HEK293T (cell line): ENCODE measurements at places on chromosomes 1 and 21.
A peak's percentile ranks its signal among the peaks of the same experiment; 100 is the strongest.

- no peak for DNase-seq
Observed at GRCh38 chr21:41120997-41121396, 47.0 kb upstream of the BACE2 start.

DNA sequence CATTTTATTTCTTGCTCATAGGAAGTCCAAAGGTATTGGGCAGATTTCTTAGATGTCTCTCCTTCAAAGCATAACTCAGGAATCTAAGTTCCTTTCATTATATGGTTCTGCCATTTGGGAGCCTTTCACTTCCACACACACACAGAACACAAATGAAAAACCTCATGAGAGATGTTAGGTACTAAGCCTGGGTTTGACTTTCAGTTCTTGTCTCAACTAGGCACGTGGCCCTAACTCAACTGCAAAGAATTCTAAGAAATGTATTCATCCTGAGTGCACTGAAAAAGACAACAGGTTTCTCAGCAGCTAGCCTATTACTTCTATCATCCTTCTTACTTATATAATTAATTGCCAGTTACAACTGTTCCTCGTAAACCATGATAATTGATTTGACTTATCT lies 190.0 kb upstream of the SAMSN1 start:
- no peak for DNase-seq

DNA sequence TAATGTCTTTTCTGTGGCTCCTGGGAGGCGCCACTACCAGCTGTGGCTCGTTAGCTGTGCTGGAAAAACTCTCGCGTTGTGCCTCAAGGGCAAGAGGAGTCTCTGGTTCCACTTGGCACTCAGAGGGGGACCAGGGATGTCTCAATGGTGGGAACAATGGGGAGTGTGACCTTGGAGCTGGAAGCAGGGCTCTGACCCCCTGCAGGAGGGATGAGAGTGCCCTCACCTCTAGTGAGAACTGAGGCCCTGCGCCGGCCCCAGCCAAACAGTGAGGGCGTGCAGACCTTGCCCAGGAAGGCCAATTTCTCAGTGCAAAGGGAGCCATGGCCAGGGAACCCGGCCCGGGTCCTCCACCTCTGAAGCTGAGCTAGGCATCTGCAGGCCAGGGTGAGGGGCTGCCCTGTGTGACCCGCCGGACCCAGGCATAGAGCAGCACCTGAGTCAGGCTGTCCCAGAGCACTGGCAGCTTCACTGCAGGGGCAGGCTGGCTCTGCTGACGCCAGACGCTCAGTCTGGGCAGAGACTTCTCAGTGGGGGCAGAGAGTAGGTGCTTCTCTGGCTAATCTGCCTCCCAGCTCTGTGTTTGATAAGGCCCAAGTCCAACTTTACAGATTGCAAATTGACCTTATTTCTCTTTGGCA lies 1.8 kb downstream of the RD3 start:
- DNase-seq = no peak

- DNase-seq = no peak
Observed at GRCh38 chr1:153354515-153355193, 3.0 kb upstream of the S100A9 start.

DNA sequence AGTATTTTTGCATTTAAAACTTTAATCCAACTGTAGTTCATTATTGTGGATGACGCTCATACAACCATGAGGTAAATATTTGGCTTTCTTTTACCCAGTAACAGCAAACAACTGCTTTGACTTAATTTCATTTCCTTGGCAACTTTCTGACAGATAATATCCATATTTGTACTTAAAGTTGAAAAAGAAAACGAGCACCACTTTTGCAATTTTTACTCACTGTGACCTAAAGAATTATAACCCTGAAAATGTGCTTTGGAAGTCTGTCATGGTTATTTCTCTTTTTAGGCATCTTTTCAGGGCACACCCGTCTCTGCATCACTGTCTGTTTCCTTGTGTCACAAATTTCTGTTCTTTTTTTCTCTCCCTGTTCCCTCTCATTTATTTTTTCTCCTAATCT lies 918 bp upstream of the CD2 start:
- DNase-seq = no peak

- DNase-seq = no peak
Observed at GRCh38 chr21:42245331-42246193, 26.6 kb downstream of the ABCG1 start.

DNA sequence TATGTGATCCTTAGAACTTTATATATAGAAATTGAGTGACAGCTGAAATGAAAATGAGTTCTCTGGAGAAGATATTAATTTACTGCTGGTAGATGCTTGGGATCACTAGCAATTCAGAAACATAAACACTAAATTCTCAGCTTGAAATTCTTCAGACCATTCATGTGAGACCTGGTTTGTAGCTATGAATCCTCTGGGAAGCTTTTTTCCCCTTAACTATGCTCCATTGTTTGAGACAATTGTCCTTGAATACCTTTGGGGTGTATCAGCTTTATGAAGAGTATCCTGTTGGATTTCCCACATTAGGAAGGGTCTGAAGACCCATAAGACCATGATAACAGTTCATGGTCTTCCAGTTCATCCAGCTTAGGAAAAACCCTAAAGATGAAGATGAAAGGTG lies 4.6 kb upstream of the DENND1B start:
- DNase-seq = no peak

DNA sequence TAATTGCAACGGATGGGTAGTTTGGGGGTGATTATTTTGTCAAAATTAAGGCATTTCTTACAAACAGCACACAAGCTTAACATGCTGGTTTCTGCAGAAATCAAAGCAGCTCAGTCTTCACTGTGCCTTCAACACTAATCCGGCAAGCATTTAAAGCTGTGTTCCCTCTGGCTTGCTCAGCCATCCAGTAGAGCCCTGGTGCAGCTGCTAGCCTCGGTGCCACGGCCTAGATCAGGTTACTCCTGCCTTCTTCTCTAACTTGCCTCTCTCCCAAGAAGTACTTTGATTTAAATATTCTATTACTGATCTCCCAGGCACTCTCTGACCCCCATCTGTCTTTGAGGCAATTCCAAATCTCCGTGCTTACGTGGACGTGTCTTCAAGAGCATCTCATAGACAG lies 85.6 kb downstream of the GREM2 start:
- DNase-seq = peak; percentile 47

DNA sequence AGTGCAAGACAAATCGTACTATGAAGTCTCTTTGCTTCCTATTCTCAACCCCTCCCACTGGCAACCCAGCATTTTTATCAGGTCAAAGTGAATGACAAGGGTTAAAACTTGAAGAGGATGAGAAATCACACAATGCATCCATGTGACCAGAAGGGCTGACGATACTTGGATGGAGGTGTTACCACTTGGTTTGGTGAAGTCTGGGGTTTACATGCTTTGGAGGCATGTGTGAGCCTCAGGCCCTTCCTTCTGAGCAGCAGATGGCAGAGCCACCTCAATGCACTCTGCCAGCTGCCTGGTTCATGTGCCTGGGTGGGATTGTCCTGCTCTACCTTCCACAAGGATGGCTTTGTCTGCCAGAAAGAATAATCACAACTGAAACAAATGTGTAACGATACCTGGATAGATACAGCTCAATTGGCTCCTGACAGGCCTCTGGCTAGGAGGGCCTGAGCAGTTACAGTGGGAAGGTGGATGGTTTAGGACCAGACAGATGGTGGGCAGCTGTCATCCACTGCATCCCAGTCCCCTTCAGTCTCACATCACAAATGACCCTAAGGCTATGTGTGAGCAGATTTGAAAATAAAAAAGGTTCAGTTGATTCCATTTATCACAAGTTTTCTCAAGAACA lies 51.5 kb upstream of the CNIH3 start:
- DNase-seq = no peak

- no peak for DNase-seq
Observed at GRCh38 chr1:115412733-115413132, 74.7 kb upstream of the NGF start.

DNA sequence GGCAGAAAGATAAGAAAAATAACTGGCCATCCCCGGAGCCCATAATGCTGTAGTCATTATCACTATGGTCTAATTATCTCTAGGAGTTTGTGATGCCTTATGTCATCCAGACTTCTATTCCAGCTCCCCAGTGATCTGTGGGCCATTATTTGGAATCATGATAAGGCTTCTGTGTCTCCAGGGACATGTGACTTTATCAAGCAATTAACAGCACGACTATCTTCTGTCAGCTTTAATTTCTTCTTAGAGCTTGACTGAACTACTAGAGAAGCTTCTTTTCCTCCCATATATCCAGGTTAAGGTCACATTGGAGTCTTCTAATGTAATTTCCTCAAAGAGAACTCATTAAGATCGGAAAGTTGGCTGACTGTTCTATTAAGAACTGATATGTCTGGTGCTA lies 100.4 kb downstream of the LHX8 start:
- DNase-seq = no peak

DNA sequence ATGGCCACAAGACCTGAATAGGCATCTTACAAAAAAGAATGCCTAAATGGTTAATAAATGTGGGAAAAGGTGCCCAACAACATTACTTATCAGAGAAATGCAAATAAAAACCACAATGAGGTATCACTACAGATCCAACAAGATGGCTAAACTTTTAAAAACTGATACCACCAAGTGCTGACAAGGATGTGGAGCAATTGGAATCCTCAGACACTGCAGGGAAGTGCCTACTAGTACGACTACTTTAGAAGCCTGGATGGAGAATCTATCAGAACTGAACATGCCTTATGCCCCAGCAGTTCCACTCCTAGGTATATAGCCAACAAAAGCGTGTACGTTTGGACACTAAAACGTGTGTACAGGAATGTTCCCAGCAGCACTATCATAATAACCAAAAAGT lies 19.9 kb downstream of the TNFRSF8 start:
- no peak for DNase-seq

- no peak for DNase-seq
Observed at GRCh38 chr1:20115916-20116315, 3.4 kb downstream of the PLA2G2D start.

DNA sequence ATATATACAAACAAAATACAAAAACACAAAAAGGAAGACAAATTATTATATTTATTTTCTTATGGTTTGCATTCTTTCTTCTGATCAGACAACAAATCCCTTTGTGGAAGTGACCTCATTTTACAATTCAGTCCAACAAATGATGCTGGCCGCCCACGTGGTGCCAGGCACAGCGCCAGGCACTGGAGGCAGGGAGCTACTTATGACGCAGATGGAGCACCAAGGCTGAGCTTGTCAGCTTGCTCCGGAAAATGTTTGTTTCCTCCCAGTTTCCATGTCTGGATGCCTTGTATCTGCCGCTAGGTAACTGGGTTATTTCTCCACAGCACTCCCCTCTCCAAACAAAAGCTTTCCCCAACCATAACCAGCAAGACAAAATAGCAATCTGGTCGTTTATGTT lies 30.7 kb upstream of the CD34 start:
- DNase-seq = no peak

DNA sequence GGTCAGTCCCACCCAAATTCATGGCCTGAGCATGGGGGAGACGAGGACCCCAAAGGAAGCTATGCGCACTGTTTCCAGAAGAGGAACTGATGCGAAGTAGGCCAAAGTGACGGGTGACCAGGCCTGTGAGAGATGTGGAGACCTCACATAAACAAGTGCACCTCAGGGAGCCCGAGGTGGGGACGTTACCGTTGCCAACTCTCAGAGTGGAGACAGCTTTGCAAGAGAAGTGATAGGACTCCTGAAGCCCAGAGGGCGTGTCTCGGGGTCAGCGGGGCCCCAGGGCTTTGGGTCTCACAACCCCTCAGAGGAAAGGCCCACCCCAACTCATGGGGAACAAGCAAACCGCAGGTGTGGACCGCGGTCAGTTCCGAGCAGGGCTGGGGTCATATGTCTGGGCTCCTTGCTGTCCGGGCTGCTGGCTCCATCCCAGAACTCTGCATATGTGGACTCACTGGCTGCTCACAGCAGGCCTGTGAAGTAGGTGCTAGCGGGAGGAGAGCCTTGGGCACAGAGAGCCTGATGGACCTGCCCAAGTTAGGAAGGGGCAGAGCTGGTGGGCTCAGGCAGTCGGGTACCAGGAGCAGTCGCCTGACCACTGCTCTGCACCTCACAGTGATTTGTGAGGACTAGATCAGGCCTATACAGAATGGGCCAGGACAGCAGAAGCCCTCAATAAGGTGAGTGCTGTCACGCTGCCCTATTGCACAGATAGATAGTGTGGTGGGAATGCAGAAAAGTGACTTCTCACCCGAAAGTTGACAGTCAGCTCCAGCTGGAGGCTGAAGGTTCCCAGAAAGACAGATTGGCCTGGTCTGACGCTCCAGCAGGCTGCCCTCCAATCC lies 26.2 kb downstream of the STUM start:
- DNase-seq = no peak

- DNase-seq = peak; percentile 61
Observed at GRCh38 chr1:91617285-91617765, 116.7 kb downstream of the CDC7 start.

DNA sequence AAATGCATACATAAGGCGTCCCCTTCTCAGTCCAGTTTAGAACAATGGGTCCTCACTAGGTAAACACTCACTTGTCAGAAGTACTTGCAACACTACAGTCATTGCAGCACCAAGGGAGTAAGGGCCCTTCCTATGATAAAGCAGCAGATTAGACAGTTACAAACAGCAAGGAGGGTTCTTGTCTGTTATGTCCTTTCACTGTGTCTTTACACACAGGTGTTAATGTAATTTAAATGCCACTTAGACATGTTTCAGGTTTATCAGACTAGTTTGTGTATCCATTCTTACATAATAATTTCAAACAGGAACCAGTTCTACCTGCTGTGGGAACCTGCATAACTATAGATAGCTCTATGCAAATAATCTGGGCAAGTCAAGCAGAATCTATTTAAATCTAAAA lies 105.6 kb upstream of the USH2A start:
- no peak for DNase-seq

- DNase-seq = peak; percentile 91
Observed at GRCh38 chr1:112700290-112701226, 6.4 kb downstream of the RHOC start.

GRCh38 chr1:163436140-163436812 lies 114.5 kb downstream of the NUF2 start:
- DNase-seq = no peak

- no peak for DNase-seq
Observed at GRCh38 chr1:156578055-156578454, 1.5 kb upstream of the TTC24 start.

- DNase-seq = no peak
Observed at GRCh38 chr1:51612447-51612961, 4.4 kb upstream of the OSBPL9 start.

- no peak for DNase-seq
Observed at GRCh38 chr1:160835751-160836150, 26.9 kb downstream of the CD244 start.

- peak; percentile 14 for DNase-seq
Observed at GRCh38 chr1:46719689-46720088, 775 bp upstream of the EFCAB14 start.

DNA sequence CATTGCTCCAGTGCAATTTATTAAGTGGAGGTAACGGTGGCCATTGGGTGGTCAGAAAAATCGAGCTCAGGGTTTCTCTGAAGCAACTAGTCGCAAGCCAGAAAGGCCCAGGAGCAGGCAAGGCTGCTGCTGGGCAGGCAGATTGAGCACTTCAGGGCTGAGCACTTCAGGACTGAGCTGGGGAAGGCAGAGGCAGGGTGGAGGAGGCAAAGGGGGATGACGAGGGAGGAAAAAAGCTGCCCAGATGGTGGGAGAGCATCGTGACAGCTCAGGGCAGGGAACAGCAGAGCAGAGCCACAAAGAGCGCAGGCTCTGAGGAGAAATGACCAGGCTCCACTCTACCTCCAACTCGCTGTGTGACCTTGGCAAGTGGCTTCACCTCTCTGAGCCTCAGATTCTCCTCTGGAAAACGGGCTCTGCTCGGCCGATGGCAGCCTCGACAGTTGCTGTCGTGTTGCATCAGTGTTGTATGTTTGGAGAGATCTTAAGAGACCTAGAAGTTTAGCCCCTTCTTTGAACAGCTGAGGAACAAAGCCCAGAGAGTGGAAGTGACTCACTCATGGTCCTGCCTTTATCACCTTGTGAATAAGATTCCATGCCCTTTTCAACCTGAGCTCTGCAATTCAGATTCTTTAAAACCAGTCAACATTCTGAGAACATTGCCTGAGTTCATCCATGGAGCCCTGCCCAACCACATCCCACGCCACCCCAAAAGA lies 141.4 kb downstream of the SYF2 start:
- no peak for DNase-seq
